ENCODE measurements at places on chromosomes 4 and X.

GRCh38 chr4:182225257-182225852 lies 17.8 kb upstream of the TENM3 start:
- no peak for DNase-seq

DNA sequence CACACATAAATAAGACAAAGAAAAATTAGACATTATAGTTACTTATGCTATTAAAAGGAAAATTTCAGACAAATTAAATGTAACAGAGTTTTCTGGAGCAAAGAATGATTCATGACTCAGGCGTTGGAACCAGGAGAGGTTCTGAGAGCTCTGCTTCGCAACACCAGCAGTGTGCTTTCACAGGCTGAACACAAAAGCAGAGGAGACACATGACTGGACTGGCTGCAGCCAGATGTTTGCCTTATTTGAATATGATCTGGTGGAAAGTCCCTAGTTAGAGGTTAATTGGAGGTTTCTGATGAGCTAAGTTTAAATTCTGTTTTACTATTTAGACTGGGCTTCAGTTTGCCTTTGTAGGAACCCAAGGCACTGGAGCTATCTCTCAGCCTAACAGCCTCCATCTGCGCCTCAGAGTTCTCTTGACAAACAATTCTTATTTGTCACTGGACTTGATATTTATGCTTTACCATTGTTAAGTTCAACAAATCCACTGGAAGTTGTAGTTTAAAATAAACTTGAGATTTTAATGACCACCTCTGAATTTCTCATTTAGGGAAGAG lies 16.2 kb downstream of the BOD1L1 start:
- no peak for DNase-seq

DNA sequence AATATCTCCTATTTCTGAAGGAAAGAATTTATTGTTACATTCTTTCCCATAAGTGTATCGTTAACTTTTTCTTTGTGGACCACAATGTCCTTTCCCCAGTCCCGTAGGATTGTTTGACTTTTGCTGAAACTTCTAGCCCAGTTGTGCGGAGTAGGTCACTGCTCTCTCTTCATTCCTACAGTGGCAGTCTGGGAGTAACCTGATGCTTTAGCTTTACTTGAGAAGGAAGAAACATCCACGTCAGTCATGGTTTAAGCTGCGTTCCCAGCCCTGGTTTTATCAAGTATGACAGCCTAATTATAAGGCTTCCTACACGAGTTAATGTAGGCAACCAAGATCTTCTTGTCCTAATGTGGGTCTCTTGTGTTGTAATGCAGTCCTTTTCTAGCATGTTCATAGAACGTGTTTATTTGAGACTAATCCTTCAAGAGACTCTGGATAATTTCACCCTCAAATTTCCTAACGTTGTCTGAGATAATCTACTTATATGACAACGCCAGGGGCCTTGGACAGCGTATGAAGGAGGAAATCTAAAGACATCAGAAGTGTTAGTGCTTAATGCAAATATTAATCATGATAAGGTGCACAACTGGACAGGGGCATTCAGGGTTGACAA lies 40.8 kb upstream of the GRPR start:
- no peak for DNase-seq

DNA sequence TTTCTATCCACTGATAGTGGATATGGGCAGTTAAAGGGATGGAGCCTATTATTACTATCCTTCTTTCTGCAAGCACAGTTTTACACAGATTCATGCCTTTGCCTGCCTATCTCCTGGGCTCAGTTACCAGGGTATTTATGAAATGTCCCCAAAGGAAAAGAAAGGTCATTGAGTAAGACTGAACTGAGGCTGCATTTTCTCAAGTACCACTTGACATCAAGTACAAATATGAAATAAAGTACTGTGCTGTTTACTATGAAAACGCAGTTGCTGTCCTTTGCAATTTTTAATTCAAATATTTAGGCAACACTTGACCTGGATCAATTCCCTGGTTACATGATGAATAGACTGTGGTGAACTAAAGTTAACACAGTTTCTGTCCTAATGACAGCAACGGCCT lies 23.5 kb upstream of the SPANXN4 start:
- DNase-seq, result no peak

- DNase-seq, result no peak
Measured at GRCh38 chr4:31086756-31087330, 366.7 kb downstream of the PCDH7 start.

- no peak for DNase-seq
Measured at GRCh38 chr4:79064806-79065205, 125.6 kb upstream of the PAQR3 start.

- DNase-seq, result no peak
Measured at GRCh38 chrX:45716750-45717149, 516.1 kb upstream of the DIPK2B start.

- DNase-seq, result no peak
Measured at GRCh38 chr4:73751166-73751565, 10.8 kb downstream of the CXCL8 start.

DNA sequence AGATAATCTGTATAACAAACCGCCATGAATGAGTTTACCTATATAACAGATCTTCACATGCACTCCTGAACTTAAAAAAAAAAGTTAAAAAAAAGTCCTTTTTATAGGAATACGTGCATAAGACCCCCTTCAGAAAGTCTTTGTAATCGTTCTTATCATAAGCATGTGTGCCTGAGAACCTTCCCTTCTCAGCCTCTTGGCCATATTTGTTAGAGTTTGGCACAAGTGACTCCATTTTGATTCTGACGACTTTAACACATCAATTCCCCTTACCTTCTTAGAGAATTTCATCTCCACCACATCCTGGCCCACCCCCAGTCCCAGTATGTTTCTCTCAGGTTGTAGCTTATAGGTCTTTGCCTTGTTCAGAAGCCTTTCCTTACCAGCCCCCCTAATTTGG lies 16.0 kb upstream of the ANXA5 start:
- DNase-seq, result no peak
